ENCODE measurements at places on chromosomes 13 and 19.

- no peak for DNase-seq
Measured at GRCh38 chr13:41765813-41766212, 195.1 kb downstream of the VWA8 start.

DNA sequence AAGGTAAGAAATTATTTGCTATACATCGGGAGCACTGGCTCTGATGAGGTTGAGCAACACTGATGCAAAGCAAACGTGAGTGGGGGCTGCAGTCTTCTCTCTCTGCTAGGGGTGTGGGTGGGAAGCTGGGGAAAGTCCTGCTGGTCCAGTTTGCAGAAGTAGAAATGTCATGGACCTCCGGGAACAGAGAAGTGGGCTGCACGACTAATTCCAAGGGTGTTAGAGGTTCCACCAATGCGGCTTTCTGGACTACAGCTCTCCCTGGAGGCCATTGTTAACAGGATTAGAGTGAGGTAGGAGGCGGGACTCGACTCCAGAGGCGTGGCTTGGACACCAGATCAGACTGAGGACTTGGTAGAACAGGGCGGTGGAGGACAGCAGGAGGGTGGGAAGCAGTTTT is 5.7 kb upstream of the FBXO27 start:
- DNase-seq, result peak; percentile 41

- DNase-seq, result no peak
Measured at GRCh38 chr19:39187552-39187943, 9.2 kb upstream of the NCCRP1 start.

GRCh38 chr13:112117258-112117954 is 50.5 kb downstream of the SOX1 start:
- no peak for DNase-seq

DNA sequence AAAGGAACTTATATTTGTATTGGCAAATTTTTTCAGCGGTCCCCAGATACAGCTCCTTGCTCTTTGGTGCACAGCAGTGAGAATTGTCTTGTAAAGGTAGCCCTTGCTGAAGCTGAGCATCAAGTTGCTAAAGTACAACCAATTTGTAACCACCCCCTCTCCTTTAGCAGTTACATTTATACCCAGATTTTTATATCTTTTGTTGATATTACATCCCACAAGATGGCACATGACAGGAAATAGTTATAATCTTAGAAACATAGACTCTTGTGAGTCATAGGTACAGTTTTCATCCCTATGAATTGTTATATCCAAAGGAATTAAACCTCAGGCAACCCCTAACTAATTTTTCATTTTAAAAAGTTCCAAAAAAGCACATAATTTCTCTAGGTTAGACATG is 523.0 kb upstream of the SLITRK1 start:
- no peak for DNase-seq

DNA sequence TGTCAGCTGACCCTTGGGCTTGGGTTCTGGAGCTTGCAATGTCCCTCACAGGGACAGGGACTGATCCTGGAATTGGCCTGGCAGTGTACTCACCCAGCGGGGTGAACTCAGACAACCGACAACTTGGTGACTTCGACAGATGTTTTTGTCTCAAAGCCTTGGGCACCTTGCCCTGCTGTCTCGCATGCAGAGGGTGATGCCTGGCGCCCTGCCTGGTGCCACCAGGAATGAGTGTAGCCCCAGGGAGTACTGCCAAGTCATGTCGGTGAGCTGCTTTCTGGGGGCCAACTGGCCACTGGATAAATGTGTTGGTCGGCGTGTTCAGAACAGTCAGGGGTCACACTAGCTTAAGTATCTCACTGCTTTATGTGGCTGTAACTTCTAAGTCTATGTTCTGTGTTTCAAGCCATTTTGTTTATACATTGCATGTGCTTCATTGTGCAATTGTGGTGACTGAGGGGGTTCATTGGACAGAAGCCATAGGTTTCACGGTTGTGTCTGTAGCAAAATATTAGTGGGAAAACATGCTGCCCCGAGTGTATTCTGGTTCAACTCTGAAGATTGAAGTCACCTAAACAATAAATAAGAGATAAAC is 96.3 kb upstream of the TNFSF11 start:
- no peak for DNase-seq

- DNase-seq, result no peak
Measured at GRCh38 chr19:15239337-15239949, 7.2 kb upstream of the EPHX3 start.

- peak; percentile 45 for DNase-seq
Measured at GRCh38 chr19:37931881-37932655, 25.1 kb downstream of the SIPA1L3 start.

DNA sequence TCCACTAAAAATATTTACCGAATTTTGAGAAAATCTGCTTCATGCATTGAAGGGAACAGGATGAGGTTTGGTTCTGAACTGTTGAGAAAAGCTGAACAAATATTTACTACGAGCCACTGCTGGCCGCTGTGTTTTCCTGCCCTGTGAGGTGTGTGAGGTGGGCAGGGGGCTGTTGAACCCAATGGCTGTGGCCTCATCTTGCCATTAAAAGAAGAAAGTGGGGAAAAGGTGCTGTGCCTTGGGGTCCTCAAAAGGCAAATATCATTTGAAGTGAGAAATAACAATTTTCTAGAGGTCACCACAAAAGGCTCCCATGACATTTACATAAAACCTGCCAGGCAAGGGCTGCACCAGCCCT is 44.7 kb downstream of the KLF2 start:
- no peak for DNase-seq

DNA sequence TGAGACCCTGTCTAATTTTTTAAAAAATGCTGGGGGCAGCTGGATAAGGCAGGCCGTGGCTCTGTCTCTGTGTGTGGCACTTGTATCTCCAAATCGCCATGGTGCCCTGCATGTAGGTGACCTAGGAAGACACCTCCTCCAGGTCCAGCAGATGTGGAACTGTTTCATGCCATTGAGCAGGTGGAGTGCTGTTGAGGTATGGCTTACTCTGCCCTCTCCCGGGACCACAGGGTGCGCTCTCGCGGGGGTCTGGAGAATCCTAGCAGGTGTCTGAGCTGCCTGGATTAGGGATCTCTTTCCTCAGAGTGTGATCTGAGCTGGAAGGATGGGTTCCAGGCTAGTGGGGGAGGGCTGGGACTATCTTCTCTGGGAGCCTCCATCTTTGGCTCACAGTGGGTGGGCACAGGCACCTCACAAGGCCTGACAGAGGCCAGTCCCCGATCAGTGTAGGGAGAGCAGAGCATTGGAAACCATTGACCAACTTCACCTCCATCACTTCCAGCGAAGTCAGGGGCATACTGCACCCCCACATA is 67.7 kb upstream of the TM9SF2 start:
- no peak for DNase-seq

GRCh38 chr13:78430166-78430791 is 173.1 kb downstream of the POU4F1 start:
- no peak for DNase-seq

DNA sequence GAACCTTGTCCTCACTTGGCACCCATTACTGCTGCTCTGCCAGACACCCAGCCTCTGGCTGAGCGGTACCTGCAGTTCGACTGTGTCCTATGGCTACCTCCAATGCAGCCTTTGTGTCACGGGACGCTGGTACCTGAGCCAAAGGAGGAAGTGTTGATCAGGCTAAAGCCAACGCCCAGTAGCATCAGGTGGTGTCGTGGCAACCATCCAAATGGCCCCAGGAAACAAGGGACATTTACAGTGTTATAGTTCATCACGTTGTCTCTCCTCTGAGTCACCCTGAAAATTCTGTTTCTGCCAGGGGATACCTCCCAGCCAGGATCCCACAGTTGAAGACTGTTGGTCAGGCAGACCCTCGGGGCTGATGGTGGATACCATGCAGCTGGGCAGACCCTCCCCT is 10.1 kb downstream of the RHPN2 start:
- DNase-seq, result no peak

DNA sequence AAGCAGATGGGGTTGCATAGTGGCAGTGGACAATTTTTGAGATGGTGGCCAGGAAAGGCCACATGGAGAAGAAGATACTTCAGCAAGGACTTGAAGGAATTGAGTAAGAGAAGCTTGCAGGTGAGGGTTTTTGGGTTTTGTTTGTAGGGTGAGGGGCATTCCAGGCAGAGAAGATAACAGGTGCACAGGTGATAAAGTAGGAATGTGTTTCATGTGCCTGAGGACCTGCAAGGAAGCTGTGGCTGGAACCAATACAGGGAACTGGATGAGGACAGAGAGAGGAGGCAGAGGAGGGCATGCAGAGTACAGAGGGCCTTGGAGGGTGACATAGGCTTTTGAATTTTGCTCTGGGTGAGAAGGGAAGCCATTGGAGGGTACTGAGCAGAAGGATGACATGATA is 314.5 kb downstream of the KLF12 start:
- no peak for DNase-seq

GRCh38 chr19:6568010-6568526 is 22.9 kb downstream of the CD70 start:
- DNase-seq, result no peak

DNA sequence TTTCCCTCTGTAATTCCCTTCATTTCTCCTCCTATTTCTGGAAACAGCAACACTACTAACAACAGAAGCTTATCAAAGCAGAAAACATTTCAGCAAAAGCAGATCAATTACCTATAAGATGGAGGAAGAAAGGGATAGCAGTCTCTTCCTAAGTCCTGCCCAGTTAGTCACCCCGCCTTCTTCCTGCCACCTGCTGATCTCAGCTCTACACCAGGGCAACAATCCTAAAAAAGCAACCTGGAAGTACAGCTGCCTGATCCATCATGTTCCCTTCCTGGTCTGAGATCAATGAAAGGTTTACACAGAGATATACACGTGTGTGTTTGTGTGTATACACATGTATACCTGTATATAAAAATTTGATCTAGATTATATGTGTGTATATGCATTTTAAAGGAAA is 59.4 kb downstream of the TSC22D1 start:
- DNase-seq, result no peak

DNA sequence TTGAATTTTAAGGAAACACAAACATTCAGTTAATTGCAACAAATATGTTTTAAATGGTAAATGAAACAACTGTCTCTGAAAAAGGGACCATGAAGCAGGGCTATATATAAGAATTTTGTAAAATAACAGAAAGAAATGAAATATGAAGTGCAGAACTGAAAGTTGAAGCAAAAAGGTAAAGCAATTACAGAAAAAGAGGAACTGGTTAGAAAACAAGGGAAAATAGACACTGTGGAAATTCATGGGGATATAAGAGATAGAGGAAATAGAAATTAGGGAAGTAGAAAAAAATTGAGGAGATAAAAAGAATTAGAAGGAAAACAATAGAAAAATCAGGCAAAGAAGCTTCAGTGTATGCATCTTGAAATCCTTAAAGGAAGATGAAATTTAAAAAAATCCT is 40.0 kb upstream of the TDRD3 start:
- DNase-seq, result no peak

DNA sequence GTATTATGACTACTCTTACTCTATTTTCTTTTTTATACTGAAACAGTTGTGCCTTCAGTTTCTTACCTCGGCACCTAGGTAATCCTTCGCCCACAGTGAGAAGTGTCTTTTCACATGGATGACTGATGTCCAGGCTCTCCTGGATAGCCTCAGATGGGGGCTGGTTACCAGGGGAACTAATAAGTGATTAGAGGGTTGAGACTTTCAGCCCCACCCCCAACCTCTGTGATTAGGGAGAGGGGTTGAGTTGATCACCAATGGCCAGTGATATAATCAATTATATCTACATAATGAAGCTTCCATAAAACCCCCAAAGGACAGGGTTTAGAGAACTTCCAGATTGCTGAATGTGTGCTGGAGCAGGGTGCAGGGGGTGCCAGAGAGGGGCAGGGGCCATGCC is 43.0 kb upstream of the GPR183 start:
- no peak for DNase-seq

GRCh38 chr19:2731181-2731995 is 8.4 kb downstream of the SLC39A3 start:
- DNase-seq, result no peak

DNA sequence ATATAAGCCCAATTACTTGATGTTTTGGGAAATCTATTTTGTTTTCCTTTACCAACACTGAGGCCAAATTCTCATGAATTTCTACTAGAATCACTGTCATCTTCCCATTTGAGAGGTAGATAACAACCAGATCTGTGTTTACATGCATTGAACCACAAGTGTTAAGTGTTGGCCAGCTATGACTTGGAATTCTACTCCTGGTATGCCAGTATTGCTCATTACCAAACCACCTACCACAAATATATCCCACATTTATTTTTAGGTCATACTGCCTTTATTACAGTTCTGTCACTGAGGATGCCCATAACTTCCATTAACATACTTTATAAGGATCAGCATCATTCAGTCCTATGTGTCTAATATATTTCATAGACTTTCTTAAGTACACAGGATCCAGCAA is 328.9 kb downstream of the DIAPH3 start:
- DNase-seq, result no peak

DNA sequence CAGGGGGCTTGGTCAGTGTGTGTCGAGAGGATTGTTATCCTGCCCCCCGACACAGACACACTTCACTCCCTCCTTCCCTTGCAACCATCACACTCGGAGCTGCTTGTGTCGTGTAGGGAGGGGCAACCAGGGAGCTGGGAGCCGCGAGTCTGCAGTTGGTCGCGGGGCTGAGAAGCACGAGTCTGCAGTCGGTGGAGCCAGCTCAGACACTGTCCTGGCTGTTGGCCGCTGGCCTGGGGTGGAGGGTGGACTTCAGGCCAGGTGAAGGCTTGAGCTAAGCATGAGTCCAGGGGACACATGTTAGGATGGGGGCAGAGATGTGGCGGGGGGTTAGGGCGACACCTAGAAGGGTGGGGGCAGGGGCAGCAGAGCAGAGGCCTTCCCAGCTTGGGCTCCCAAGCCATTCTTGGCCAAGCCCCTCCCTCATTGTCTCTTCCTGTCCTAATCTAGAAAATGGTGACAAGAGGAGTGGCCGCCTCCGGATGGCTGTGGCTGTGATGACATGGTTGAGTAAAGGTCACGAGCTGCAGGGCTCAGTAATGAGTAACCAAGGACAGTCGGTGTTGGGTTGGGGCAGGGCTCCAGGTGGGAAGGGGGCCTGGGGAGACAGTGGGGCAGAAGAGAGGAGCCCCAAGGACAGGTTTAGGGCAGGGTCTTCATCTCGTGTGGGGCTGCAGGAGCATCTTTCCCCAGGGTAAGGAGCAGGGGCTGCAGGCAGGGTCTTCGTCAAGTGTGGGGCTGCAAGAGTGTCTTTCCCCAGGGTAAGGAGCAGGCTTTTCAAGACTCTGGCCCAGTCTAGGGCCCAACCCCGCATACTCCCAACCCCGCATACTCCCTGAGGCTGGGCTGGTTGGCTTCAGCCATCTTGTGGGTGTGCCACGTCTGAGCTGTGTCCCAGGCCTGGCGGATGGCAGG is 8.6 kb downstream of the PPP5C start:
- no peak for DNase-seq
